Colonic mucosa (tissue), 4 donors: ENCODE measurements at places on chromosomes 11 and 22. TPM values are rescaled to one million over a fixed set of nuclear protein-coding genes. Genes with fewer than 3 reads are reported as not detected.

DNA sequence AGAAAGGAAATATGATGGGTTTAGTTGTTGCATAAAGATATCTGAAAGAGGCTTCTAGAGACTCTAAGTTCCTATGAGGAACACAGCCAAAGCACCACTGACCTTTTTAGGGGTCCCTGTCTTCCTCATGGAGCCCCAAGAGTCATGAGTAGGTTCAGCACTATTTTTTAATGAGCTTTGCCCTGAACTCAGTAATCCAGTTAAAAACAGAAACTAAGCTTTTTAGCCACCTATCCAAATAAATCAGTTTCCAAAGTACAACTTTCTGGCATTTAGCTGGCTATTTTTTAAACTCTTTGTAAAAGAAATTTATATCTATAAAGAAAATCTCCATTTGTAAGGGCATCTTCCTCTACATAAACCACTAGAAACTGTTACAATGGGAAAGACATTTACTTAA lies 241.8 kb upstream of the UBASH3B start:
- DNase-seq: no peak

- DNase-seq: no peak
Observed at GRCh38 chr11:76672431-76673175, 2.1 kb upstream of the LRRC32 start.

DNA sequence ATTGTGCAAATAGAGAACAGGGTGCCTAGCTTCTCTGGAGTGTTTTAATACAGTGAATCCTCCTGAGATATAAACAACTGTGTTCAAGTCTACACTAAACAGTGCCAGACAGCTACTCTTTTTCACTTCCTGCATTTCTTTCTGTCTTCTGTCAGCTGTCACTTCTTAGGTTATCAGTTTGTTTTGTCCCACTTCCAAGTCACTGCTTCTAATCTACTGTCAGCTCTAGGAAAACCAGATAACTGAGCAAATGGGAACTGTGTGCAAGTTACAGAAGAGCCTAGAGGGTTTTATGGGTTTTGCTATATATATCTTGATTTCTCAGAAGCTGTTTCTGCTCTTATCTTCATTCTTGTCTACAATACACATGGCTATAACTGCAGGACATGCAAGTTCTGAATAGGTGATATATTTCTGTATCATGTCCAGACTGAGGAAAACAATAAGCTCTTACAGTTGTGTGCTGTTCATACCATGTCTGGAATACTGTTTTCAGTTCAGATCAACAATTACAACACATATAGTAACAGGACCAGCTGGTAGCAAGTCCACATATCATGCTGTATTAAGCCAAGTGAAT lies 5.8 kb downstream of the PITPNB start:
- no peak for DNase-seq

DNA sequence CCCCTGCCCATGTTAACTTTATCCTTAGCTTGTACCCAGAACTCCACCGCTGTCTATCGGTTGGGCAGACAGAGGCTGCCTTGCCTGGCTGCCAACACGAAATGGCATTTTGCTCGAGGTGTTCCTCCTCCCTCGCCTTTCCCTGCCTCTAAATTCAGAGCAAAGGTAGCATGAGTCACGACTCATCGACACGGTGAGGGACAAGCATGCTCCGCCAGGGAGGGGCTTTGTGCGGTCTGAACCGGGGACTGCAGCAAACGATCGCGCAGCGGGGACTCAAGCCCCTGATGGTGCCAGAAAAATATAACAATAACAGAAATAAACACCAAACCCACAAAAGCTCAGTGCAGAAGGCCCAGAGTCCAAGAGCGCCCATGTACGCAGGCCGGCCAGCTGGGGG lies 52.3 kb downstream of the RTL6 start:
- DNase-seq: no peak

- DNase-seq: no peak
Observed at GRCh38 chr22:32830473-32830872, 29.0 kb downstream of the TIMP3 start.

DNA sequence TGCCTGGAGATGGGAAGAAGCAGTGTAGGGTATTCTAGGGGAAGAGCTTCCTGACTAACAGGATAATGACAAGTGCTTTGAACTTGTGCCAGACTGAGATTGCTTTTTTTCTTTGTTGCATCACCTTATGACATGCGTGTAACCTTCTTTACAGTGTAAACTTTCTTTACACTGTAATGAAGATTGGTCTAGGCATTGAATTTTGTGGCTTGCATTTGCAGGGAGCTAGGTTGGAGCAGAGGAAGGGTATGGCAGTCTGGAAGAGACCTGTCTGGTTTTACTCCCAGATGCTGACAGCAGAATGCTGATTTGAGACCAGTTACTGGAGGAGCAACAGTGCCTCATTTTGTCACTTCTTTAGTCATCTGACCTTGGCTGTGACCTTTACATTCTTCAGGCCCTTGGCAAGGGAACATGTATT lies 5.6 kb downstream of the DDB2 start:
- no peak for DNase-seq

- peak; percentile 49 for DNase-seq
Observed at GRCh38 chr11:1484695-1485503, 1.7 kb downstream of the MOB2 start.

Gene DBX1
- total RNA-seq: not detected

Gene B4GALNT4
- 2.0 TPM for total RNA-seq

DNA sequence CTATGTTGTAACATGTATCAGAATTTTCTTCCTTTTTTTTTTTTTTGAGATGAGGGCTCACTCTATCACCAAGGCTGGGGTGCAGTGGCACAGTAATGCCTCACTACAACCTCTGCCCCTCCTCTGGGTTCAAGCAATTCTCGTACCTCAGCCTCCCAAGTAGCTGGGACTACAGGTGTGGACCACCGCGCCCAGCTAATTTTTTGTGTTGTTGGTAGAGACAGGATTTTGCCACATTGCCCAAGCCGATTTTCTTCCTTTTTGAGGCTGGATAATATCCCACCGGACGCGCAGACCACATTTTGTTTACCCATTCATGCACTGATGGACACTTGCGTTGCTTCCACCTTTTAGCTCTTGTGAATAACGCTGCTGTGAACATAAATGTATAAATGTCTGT lies 97.0 kb downstream of the BRD1 start:
- no peak for DNase-seq

DNA sequence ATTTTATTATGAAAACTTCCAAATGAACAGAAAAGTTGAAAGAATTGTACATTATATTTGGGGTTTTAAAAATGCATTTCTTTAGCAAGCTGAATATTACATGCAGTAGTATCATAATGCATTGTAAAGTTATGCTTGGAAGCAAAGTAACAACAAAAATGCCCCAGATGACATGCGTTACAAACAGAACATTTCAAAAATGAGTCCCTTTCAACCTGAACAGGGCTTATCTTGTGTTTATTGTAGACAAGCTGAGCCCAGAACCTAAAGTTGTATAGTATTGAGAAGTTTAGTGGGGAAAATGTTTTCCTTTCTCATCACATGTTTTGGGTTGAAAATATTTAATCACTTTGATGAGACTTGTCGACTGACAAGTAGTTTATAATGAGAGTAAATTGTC lies 68.8 kb downstream of the CECR2 start:
- no peak for DNase-seq

Gene RBX1
- total RNA-seq: 37.7 TPM

DNA sequence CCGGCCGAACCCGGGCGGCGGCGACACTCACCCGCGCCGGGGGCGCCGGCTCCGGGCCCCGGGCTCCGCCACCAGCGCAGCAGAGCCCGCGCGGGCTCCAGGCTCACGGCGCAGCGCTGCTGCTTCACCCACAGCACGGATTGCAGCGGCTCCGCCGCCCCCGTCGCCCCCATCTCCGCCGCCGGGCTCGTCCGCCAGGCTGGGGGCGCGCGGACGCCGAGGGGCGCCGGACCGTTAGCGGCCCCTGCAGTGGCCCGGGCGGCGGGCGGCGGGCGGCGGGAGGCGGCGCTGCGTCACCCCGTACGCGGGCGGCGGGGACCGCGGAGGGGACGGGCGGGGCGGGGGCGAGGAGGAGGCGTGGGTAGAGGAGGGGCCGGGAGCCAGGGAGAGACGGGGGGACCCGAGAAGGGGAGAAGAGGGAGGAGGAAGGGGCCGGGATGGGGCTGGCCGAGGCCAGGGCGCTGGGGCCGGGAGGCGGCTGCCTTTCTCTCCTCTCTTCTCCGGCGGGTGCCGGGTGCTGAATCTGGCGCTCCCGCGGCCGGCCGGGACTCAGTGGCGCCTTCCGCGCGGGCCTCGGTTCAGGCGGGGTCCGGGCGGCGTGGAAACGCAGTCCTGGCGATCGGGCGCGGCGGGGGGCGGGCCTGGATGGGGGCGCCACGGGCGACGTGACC lies at the start of gene CERK:
Gene CERK, minus strand, starts transcription at position 277 of the 671 bp plus-strand sequence. Its CDS starts 104 bp downstream, at position 173.
- DNase-seq: peak; percentile 80

Gene SLN
- total RNA-seq: not detected

DNA sequence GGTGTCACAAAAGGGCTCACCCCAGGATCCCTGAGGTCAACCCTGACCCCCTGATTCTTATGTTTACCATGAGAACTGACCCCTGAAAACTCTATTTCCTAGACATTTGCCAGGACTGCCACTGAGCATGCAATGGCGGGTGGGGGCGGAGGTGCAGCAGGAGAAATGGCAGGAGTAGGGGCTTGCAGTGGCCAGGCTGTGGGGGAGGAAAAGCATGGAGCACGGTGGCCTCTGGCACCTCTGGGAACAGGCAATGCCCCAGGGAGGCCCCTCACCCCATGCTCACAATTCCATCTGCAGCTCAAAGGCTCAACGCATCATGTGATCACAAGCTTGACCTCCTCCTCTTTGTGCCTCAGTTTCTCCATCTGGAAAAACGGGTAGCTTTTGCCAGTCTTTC lies 46.5 kb upstream of the FGF3 start:
- DNase-seq: no peak

- no peak for DNase-seq
Observed at GRCh38 chr11:96448225-96448624, 58.4 kb downstream of the JRKL start.
